ENCODE measurements at places on chromosomes 3 and 15.

GRCh38 chr3:87997966-87998365 lies 60.8 kb downstream of the CGGBP1 start:
- no peak for DNase-seq

GRCh38 chr3:179071027-179071322 lies 634 bp downstream of the ZMAT3 start:
- DNase-seq = no peak

- DNase-seq = no peak
Observed at GRCh38 chr15:42707068-42707467, 29.9 kb downstream of the CDAN1 start.

- DNase-seq = no peak
Observed at GRCh38 chr3:2554656-2555055, 456.0 kb downstream of the CNTN4 start.

- no peak for DNase-seq
Observed at GRCh38 chr3:62496503-62496902, 123.2 kb upstream of the FEZF2 start.

- DNase-seq = peak; percentile 33
Observed at GRCh38 chr3:89098964-89099585, 8.3 kb upstream of the EPHA3 start.

- no peak for DNase-seq
Observed at GRCh38 chr15:28861031-28861534, 12.6 kb upstream of the GOLGA6L7 start.

- DNase-seq = no peak
Observed at GRCh38 chr3:40793730-40794129, 269.0 kb downstream of the ZNF621 start.

- DNase-seq = no peak
Observed at GRCh38 chr15:67850994-67851571, 11.2 kb upstream of the RNU6-1 start.

DNA sequence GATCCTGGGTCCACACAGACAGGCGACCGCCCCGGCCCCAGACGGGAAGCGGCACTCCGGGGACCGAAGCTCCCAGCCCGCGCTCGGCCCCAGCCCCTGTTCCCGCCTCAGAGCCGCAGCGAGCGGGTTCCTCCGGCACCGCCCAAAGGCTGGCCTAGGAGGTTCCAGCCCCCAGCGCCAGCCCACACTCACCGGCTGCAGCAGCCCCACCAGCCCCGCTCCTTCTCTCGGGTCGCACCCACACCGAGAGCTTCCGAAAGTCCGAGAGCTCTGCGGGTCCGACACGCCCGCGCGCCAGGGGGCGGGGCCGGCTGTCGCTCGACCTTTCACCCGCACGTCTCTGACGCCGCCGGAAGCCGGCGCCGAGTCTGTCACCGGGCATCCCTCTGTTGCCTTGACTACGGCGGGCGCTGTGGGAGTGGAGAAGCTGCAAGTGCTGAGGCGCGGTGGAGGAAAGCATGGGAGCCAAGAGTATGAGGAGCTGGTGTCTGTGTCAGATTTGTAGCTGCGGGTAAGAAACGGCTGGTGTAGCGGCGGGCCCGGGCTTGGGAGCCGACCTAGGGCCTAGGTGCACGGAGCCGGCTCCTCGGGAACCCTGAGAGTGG lies at the start of the genes EFL1 and SAXO2:
Gene EFL1, minus strand, starts transcription at position 313 of the 605 bp plus-strand sequence. CDS start 956 bp downstream, outside the sequence.
Gene SAXO2, plus strand, starts transcription at position 397 of the 605 bp plus-strand sequence. Its CDS starts 62 bp downstream, at position 459.
- peak; percentile 64 for DNase-seq

- no peak for DNase-seq
Observed at GRCh38 chr15:89230277-89230676, 8.9 kb upstream of the RLBP1 start.

- DNase-seq = peak; percentile 74
Observed at GRCh38 chr15:67839499-67839928, 331 bp downstream of the RNU6-1 start.

- DNase-seq = no peak
Observed at GRCh38 chr3:190747571-190747970, 114.9 kb downstream of the GMNC start.

DNA sequence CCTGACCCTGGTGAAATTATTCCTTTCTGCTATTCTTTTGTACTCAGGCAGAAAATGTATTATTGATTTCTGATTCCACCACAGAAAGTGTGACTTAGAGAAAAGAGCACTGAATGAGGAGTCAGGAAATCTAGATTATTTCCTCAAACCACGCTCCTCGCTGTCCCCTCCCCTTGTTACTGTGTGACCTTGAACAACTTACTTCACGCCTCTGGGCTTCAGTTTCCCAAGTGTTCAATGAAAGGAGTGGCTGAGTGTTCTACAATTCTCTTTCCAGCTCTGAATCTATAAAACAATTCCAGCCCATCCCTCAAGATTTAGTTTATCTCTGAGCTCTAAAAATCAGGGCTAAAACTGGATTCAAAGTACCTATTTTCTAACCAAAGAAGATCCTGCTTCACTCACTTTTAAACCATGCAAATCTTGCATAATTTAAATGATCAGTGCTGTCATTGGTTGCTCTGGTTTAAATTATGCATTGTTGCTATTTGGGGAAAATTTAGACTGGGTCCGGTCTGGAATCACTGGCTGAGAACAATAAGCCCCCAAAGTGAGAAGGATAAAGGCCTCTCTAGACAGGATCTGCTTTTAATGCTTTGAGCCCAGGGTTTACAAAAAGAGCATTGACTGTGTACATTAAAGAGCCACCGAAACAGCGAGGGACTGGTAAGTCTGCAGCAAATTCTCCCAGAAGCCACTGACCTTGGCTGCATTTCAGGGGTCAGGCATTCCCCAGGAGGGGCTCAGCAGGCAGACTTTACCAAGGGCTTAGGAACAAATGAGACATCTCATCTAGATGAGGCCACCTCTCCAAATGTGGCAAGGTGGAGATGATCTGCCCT lies 3.2 kb downstream of the TNIK start:
- DNase-seq = no peak

- DNase-seq = peak; percentile 2
Observed at GRCh38 chr3:125437631-125438435, 62.7 kb upstream of the ZNF148 start.

GRCh38 chr15:40949756-40950207 lies 3.5 kb upstream of the CHAC1 start:
- no peak for DNase-seq

DNA sequence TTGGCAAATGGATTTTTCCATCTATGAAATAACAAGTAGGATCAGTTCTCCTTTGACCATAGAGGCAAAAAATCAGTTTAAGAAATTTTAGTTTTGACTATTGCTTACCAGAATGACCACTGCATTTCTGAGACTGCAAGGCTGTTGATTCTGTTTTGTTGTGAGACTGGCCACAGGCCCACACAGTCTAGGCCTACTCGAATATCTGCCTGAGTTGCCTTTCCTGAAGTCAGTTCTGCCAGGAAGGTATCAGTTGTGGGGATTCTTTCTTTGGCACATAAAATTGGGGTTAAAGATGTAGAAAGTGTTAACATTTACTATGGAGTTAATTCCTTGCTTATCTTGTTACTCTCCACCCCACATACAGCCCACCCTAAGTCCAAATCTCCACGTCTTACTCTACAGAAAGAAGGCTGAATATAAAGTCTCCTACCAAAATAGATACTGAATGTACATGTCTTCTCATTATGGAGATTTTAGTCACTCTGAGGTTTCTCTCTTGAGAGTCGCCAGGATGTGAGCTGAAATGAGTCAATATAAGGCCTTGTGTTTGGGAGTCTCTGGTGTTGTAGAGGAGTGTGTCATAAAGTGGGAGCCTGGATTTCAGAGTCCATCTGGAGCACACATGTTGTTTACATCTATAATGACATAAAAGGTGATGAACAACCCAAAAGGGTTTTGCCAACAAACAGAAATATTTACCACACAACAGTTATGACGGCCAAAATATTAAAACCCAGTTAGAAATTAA lies 45.0 kb upstream of the WWTR1 start:
- no peak for DNase-seq

GRCh38 chr3:185470323-185470722 lies 28.5 kb downstream of the TMEM41A start:
- DNase-seq = no peak

- no peak for DNase-seq
Observed at GRCh38 chr15:42151141-42151561, 5.3 kb downstream of the PLA2G4F start.

- no peak for DNase-seq
Observed at GRCh38 chr3:197428952-197429351, 126.8 kb downstream of the BDH1 start.

DNA sequence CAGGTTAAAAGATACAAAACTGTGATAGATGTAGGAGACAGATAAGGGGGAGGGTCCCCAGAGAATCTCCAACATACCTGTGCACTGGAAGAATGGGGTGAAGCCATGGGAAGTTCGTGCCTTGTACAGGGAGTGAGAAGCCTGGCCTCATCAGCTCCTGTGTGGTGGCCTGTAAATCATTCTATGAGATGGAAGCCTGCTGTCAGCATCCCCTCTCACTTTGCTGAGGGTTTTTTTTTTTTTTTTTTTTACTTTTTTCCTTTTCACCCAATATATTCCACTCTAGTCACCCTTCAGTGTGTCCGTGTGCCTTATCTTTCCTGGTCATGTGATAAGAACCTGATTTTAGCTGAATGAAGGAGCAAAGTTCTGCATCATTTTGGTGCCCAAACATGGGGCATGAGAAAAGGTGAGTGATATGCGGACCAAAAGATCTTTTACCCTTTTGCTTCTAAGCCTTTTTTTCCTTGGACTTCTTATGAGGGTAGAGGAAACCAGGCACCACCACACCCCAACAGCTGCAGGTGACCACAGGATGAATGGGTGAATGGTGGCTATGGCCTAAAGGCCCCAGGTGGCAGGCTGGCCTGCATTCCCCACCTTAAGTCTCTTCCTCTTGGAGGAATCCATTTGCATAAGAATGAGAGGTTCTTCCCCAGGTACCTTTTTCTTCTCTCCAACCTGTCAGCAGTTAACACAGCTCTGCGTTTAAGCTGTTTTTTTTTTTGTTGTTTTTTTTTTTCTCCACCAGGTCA lies 1345.0 kb downstream of the NSUN3 start:
- no peak for DNase-seq

DNA sequence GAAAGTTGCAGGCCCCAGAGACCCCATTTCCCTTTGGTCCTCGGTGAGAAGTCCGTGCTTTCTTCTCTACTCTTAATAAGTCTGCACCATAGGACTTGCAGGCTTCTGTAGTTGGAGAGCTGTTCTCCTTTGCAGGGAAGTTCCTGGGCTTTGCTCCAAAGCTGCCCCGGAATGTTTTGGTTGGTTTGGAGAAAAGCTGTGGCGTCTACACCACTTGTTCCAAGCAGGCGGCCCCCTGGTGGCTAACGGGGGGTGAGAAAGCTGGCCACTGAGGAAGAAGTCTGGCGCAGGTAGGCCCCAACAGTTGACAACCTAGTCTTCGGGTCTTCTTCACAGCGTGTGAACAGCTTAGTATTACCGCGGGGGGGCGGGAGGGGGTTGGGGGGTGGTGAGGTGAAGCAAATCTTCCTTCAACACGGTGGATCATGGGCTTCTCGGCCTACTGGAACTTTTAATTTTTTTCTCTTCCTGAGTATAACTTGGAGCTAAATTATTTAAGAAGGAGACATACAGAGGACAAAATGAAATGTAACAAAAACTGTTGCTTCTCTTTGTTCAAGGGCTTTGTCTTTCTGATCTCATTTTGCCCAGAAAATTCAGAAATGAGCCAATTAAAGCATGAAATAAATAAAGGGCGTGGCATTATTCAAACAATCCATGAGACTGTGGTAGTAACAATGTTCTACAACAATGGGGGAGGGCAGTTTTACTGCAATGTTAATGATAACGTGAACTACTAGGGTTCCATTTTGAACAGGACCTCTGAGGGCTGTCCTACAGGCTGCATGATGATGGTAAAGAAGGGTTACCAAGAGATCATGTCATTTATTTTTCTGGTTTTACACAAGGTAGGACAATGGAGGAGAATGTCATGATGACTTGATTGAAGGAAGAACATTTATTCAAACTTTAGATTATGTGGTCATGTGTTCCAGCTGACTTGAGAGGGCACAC lies 2.2 kb upstream of the THRB start:
- DNase-seq = no peak

DNA sequence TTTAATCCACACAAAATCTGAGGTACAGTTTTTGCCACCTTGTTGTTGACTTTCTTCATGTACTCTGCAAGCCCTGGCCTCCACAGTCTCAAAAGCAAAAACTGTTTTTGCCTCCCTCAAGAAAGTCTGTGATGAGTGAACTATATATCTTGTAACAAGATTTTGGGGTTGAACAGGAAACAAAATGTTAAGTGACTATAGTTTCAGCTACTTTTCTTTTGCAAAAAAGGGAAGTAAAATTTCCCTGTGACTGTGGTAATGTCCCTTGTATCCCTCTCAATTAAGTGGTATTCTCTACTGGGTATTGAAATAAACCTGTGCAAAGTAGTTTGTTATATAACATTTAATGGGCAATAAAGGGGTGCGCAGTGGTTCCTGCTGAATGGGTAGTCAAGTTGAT lies 21.3 kb upstream of the SCAANT1 start:
- DNase-seq = no peak

DNA sequence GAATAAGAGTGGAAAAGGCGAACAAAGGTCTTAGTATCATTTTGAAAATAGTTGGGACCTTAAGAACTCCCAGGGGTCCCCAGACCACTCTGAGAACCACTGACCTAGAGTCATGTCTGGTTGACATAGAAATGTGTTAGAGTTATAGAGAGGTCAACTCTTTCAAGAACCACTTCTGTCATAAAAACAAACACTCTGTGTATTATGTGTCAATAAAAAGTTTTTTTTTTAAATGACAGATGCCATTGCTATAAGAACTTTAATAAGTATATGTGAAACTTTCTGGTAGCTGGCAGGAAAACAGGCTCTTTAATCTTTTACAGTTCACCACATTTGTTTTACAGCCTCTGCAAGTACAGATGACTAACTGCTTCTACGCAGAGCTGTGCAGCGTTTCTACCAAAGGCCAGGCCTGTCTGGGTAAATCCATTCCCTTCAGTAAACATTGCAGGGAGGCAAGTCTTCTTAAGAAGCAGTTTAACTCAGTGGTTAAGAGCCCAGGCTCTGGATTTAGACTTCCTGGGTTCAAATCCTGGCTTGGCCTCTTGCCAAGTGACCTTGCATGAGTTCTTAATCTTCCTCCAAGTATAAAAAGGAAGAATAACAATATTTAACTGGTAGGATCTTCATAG lies 56.6 kb downstream of the RFTN1 start:
- DNase-seq = no peak

DNA sequence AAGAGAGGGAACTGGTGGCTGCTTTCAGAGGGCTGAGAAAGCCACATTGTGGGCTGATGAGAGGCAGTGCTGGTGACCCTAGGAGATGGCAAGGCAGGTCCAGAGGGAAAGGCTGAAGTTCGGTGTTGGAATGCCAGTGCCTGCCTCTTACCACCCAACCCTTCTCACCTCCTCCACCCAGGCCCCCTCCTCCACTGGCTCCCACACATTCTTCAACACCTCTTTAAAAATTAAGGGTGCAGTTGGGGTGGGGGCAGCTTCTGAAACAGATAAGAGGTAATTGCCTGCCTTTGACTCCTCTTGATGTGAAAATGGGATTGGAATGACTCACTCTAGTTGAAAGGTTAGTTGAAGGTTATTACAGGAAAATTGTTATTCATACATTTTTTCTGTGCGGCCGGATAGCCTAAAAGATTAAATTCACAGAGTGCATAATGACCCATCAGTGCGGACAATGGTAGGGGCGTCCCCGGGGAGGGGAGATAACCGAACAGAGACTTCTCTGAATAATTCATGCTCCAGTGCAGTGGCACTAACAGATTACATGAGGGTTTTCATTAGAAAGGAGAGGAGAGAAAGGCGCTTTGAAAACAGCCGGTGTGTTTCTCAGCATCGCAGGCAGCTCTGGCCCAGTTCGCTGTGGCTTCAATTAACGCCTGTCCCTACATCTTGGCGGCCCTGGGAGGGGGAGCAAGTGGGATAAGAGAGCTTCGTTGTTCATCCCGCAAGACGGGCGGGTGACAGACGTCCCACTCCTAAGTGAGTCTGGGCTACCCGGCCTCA lies 212.4 kb downstream of the TLE3 start:
- DNase-seq = no peak
